ENCODE measurements at places on chromosomes 2 and 18. TPM values are rescaled to one million over a fixed set of nuclear protein-coding genes. Genes with fewer than 3 reads are reported as not detected.

GRCh38 chr2:227906991-227907390, 35.6 kb downstream of the DAW1 start:
- no peak for DNase-seq

GRCh38 chr18:59577386-59577655, 119.9 kb downstream of the CCBE1 start:
- no peak for DNase-seq

DNA sequence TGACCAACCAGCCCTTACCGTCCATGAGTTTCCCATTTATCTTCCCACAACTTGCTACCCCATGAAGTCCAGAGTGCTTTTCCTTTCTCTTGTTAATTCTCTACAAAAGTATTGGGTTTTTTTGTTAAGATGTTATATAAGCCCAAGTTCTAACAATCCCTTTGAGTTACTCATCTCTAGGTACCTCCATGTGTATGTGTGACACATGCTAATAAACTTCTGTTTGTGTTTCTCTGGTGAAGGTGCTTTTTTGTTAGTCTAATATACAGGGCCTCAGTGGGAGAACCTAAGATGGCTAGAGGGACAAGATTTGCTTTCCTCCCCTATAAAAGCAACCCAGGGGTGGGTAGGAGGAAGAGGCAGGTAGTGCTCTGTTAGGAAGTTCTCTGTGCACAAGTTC, 31.8 kb upstream of the RMDN2 start:
- DNase-seq = no peak

DNA sequence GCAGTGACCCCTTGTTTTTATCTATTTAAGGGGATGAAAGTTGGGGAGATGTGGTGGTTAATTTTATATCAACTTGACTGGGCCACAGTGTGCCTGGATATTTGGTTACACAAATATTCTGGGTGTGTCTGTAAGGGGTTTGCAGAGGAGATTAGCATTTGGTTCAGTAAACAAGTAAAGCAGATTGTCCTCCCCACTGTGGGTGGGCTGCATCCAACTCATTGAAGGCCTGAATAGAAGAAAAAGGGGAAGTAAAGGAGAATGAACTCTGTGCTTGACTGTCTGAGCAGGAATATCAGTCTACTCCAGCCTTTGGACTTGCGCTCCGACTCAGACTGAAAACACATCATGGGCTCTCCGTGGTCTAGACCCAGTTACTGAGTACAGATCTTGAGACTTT, 80.9 kb downstream of the GCA start:
- DNase-seq = no peak

DNA sequence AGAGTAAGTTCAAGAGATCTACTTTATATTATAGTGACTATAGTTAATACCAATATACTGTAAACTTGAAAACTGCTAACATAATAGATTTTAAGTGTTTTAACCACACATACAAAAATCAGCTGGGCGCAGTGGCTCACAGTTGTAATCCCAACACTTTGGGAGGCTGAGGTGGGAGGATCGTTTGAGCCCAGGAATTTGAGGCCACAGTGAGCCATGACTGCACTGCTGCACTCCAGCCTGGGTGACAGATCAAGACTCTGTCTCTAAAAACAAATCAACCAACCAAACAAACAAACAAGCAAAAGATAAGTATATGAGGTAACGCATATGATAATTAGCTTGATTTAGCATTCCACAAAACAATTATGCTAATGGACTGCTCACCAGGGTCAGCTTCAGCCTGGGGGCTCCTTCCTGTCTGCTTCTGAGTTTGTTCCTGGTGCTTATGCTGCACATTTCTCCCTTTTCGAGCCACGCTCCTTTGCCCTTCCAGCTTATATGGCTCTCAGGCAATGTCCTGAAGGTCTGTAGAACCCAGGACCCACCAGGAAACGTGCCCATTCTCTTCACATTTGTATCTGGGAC, 357.6 kb downstream of the EN1 start:
- DNase-seq = no peak

GRCh38 chr2:20013126-20013849, 820 bp upstream of the MATN3 start:
- no peak for DNase-seq

DNA sequence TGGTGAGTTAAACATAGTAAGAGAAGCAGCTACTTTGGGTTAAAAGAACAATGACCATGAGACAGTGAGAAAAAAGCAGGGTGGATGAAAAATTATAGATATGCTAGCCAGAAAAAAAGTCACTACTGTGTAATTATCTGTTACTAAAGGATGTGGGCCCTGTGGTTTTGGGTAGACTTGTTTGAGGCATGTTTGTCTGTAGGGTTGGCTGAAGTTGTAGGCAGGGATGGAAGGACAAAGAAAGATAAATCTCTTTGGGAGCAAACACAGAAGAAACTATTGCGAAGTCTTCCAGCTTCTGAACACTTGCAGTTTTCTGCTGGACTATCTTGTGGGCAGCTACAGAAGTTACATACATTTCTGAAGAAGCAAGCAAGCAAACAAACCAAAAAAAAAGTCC, 28.2 kb downstream of the RND3 start:
- no peak for DNase-seq

GRCh38 chr2:100755441-100755840, 64.5 kb upstream of the NPAS2 start:
- DNase-seq = no peak

- DNase-seq = no peak
Observed at GRCh38 chr18:22314001-22314400, 103.7 kb downstream of the CTAGE1 start.

- DNase-seq = no peak
Observed at GRCh38 chr2:221480163-221480562, 91.9 kb downstream of the EPHA4 start.

Gene IMPACT
- 50.6 TPM for total RNA-seq

Gene GLI2
- 46.9 TPM for total RNA-seq

All from H1 (cell line).